ENCODE measurements at places on chromosomes 5 and 9.

DNA sequence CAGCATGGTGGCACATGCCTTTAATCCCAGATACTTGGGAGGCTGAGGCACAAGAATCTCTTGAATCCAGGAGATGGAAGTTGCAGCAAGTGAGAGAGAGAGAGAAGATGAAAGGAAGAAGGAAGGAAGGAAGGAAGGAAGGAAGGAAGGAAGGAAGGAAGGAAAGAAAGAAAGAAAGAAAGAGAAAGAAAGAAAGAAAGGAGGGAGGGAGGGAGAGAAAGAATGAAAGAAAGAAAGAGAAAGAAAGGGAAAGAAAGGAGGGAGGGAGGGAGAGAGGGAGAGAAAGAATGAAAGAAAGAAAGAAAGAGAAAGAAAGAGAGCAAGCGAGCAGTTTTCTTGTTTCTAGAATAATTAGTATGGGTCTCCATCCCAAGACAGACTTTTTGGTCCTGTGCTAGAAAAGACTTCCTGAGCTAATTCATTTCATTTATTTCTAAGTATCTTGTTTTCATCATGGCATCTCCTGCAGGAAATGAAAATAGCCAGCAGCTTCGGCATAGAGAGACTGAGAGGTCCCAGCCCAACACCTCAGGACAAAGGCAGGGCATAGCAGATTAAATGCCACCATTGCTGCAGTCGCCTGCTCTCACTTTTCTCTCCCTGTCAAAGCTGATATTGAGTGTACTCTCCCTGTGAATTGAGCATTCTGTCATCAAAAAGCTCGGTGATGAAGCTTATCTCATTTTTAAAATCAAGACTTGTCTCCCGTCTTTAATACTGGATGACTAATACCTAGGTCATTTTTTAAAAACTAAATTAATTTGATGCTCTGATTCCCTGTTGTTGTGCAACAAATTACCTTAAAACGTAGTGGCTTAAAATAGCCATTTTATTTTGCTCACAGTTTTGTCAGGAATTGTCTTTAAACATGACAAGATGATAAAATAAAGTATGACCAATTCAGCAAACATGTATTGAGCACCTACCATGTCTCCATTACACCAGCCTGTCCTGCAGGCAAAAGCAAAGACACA lies 91.8 kb upstream of the ADRA1B start:
- no peak for DNase-seq

DNA sequence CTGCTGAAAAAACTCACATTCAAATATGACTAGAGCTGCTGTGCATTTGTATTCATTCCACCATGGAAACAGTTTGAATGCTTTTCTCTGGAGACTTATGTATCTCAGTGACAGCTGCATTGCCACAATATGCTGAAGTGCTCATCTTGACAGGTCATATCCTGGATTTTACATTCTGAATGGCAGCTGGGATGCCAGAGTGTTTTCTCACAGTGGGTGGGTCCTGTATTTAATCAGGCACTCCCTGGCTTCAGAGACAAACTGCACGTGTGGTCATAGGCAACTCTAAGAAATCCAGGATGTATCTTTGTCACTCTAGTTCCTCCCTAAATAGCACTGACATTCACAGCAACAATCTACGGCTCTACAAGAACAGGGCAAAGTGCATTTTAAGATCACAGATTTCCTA lies 75.6 kb downstream of the ST8SIA4 start:
- no peak for DNase-seq

DNA sequence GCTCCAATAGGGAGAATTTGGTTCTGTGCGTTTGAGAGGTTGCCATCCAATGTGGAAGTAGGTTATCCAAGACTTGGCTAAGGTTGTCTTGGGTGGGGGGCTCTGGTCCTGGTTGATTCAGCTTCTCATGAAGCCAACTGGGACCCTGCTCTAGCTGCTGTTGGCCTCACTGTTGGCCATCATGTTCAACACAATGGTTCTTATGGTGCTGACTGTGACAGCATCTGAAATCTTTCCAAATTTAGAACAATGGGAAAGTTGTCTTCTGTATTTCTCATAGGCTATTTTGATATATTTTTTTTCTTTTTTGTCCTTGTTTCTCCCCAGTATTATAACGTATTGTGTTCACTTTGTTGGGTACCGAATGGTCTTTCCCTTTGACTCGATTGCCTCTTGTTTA lies 71.9 kb downstream of the GDNF start:
- DNase-seq = no peak

- DNase-seq = no peak
Measured at GRCh38 chr9:87534036-87534435, 36.4 kb downstream of the DAPK1 start.

DNA sequence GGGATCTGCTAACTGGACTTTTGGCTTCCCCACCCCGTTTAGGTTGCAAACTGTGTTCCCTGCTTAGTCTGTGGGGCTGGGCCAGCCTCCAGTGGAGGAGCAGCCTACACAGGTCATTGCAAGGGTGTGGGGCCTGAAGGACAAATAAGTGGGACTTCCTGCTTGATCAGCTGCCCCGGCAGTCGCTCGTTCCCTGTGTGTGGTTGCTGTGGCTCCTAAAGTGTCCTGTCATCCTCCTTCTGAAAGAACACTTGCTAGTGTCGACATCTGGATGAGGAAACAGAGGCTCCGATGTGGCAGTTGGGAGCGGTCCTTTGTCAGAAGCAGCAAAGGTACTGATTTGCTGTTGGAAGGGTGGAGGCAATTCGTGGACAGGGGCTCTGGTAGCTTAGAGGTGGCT lies 88.9 kb upstream of the TBCA start:
- DNase-seq = no peak

- DNase-seq = no peak
Measured at GRCh38 chr9:135968083-135968476, 6.9 kb upstream of the UBAC1 start.

- DNase-seq = no peak
Measured at GRCh38 chr5:179260324-179261070, 84.8 kb downstream of the ADAMTS2 start.

DNA sequence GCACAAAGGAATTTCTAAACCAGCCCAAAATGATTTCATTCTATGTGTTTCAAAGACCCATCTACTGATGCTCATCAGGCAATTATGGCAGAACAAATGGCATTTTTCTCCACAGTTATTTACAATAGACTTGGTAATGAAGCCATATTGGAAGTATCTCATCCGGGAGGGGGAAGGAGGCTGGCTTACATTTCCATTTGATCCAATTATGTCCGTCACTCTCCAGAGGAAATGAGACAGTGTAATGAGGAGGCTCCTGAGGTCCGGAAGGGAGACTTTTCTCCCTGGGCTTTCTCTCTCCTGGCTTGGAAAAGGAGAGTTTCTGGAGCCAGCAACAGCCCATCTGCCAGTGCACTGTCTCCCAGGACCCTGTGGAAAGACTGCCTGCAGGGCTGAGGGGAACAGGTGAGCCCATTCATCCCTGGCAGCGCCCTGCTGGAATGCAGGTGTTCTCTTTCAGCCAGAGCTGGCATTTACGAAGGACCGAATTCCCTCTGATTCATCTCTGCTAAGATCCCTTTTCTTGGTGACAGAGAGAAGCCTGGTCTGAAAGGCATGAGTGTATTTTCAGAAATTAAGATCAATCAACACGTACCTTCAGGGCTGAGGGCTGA lies 54.9 kb upstream of the SAP30L start:
- DNase-seq = no peak

GRCh38 chr5:170413897-170414296 lies 24.7 kb upstream of the KCNMB1 start:
- no peak for DNase-seq

- no peak for DNase-seq
Measured at GRCh38 chr9:97385626-97386264, 26.2 kb upstream of the TDRD7 start.

DNA sequence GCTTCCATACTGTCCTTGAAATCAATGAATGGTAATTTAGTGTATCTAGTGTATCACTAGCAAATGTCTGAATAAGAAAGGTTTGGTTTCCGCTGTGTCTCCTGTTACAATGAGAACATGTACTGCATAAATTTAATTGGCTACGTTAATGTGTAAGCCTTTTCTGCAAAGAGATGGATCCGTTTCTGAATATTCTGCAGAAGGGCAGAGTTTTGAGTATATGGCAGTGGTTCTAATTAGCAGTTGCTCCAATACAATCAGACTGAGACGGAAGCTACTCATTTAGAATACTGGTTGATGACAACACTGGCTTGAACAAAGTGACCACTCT lies 555 bp upstream of the PCDHGC4 start:
- no peak for DNase-seq

- DNase-seq = no peak
Measured at GRCh38 chr5:112886975-112887374, 25.9 kb downstream of the SRP19 start.

Data from T-helper 22 cell (primary cell).